ENCODE measurements at places on chromosomes 16 and 17. TPM values are rescaled to one million over a fixed set of nuclear protein-coding genes. Genes with fewer than 3 reads are reported as not detected.

The THOC6 gene
- 20.6 TPM for total RNA-seq

The KCTD19 gene
- not detected for total RNA-seq

The ABCC3 gene
- total RNA-seq = 52.8 TPM

The ABCC6 gene
- 6.9 TPM for total RNA-seq

The QPRT gene
- 3.4 TPM for total RNA-seq

The G6PC1 gene
- total RNA-seq = not detected

The MT1F gene
- 11.8 TPM for total RNA-seq

The FNDC8 gene
- total RNA-seq = not detected

The SP2 gene
- total RNA-seq = 12.7 TPM

The SLC12A3 gene
- total RNA-seq = not detected

The SSTR5 gene
- total RNA-seq = not detected
